Stimulated activated CD4-positive, alpha-beta T cell treated with anti-CD3 and anti-CD28 coated beads, Interleukin-1b, Interleukin-23, amount 100 ng/mL, for 1 hour (primary cell): ENCODE measurements at places on chromosomes 3 and 15.

- no peak for DNase-seq
Observed at GRCh38 chr3:197950677-197951061, 679 bp downstream of the RPL35A start.

DNA sequence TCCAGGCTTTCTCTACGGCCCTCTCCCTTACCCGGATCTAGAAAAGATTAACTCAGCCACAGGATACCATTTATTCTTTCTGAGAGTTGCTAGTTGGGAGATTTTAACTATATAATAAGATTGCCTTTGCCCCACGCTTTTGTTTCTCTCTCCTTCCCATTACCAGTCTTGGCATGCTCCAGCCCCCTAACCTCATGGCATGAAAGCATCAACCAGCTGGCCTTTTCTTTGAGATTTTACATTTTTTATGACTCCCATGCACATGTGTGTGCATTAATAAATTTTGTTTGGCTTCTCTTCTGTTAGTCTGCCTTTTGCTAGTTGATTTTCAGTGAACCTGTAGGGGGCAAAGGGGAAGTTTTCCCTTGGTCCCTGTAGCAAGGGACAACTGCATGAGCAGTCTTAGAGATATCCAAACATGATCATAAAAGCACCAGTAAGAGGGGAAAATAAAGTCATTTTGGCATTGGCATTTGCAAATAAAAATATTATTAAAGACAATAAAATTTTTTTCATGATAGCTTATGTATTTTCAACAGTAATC is 73.6 kb downstream of the OXSM start:
- DNase-seq = no peak

DNA sequence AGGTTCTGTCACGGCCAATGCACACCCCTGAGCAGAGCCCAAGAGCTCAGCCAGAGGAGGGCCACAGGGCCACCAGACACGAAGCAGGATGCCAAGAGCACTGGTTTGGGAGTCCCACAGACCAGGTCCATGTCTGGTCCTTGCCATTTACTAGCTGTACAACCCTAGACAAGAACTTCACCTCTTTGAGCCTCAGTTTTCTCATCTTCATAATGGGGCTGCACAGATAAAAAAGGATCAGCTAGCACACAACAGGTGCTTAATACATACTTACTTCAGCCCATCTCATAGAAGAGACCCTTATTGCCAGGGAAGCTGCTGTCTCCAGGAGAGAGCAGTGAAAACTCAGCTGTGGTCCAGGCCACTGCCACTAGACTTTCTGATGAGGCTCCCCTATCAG is 152.0 kb downstream of the NUP210 start:
- DNase-seq = no peak

- DNase-seq = no peak
Observed at GRCh38 chr15:48001393-48002039, 119.3 kb upstream of the SLC24A5 start.

DNA sequence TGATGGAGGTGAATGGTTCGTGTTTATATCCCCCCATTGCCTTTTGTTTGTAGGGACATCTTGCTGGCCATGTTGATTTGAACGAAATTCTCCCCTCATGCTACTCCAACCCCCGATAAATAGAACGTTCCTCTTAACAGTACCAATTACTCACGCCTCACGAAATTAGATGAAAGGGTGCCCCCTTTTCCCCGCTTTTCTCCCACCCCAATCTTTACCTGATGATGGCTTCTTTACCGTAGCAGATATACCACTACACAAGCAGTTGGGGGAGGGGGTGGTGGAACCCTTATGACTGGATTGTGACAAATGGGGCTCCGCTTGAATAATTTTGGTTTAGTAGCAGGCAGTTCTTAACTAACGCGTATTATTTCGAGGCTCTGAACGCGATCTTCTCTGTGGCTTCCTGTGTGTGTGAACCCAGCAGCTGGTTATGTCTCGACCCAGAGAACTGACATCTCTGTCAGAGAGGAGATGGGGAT is 1.1 kb downstream of the PIAS1 start:
- no peak for DNase-seq

DNA sequence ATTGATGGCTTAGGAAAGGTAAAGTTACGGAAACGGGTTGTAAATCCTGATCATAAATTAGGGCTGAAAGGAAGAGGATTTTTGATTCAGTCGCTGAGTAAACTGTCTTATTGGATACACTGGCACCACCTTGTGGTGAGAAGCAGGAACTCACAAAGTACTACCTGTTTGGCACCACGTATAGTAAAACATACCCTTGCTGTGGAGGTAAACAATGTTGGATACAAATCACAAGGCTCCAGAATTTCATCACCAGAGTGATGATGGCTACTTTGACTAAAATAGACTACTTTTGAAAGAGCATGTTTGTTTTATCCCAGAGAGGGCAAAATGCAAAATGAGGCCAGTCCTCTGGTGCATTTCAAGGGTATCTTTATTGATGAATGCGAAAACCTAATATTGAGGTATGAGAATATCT is 216.9 kb downstream of the IGSF11 start:
- DNase-seq = no peak

- no peak for DNase-seq
Observed at GRCh38 chr15:61449186-61449702, 220.1 kb upstream of the RORA start.

DNA sequence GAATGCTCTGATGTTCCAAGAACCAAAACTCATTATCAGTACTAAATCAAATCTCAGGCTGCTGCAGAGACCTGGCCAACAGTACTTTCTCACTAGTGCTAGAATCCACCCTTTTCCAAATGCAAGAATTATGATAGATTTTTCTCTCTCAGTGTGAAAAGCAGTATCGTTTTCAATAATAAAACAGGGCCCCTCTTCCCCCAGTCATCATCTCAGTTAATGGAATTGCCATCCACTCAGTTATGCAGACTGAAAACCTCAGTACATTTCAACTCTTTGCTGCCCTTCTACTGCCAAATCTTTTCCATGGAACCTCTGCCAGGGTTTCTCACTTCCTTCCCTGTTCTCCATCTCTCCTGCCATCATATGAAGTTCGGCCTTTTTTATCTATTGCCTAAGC is 72.4 kb upstream of the FGF12 start:
- DNase-seq = no peak

DNA sequence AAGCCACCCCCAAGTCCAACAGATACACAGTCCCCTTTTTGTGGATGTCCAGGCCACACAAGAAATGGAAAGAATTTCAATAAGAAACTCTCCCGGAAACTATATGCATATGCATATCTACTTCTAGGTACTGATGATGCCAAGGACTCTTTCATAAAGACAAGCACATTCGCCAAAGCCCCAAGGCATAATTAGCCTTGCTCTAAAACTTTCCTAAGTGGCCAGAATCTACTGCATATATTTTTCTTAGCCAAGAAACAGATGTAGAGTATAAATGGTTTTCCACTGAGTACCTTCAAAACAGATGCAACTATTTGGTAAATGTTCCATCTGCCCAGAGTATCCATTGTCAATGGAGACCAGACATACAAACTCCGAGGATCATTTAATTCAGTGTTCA is 73.9 kb downstream of the MAGI1 start:
- DNase-seq = no peak

DNA sequence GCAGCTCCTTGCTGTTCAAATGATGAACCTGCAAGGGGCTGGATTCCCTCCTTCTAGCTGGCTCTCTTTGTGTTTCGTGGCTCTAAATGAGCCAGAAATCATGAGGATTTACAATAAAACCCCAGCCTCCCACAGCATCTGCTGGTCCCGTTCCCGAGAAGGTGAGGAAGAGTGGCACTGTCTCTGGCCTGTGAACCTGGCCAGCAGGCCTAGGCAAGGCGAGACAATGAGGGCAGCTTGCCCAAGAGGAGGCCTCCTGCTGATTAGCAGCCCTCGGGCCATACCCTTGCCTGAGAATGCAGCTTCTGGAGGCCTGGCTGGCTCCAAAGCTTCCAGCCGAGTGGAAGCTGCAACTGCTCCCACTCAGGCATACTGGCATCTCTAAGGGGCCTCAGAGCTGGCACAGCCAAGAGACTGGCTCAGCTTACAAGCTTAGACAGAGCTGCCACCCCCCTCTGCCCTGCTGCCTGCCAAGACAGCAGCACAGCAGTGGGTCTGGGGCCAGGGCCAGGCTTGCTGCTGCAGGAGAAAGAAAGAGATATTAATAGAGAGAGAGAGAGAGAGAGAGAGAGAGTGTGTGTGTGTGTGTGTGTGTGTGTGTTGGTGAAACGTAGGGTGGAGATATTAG is 76.5 kb downstream of the HMG20A start:
- DNase-seq = no peak

GRCh38 chr15:58473724-58474123 is 41.9 kb downstream of the LIPC start:
- DNase-seq = no peak

GRCh38 chr3:153221748-153222162 is 59.7 kb downstream of the RAP2B start:
- DNase-seq = peak; percentile 55

DNA sequence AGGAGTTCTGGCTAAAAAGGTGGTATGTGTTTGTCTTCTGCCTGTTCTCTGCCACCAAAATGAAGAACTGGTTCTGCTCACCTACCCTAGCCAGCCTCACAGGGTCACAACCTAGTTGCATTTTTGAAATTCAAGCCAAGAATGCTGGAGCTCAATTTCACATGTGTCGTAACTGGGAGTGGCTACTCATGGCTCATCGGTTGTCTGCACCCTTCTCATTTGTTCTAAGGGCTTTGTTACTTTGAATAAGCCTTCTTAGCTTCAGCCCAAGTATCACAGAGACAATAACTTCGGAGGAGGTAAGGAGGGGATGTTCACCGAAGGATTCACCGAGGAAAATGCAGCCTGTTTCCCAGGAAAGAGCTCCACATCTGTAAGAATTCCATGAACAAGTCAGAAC is 134.3 kb upstream of the RARB start:
- DNase-seq = no peak
